ENCODE measurements at places on chromosomes 13 and 19. TPM values are rescaled to one million over a fixed set of nuclear protein-coding genes. Genes with fewer than 3 reads are reported as not detected.

DNA sequence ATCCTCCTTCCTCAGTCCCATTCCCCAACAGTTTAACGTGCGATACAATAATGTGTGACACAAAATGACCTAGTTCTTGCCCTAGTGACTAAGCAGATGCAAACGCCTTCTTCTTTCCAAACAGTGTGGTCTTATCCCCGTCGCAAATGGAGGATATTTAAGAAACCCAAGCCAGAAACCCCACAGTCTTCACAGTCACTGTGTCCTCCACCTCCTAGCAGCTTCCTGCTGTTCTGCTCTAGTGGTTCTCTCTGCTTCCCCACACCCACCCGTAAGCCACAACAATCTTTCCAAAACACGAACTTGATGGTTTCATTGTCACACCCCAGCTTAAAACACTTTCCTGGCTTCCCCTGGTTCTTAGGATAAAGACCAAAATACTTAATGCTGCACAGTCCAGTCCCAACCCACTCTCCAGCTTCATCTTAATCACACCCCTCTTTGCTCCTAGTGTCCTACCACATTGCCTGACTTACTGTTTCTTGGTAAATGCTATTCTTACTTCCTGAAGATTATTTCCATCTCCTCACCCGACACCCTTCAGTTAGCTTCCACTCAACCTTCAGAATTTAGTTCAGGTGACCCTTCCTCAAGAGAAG lies 32.3 kb downstream of the ITM2B start:
- no peak overlapping the region for H3K4me3 ChIP-seq
- peaks cover 60% of the 10 kb centered on the region for H3K36me3 ChIP-seq
- H3K27me3 ChIP-seq: no peaks in the 10 kb centered on the region
- DNase-seq: no peak
- peaks cover 15% of the 10 kb centered on the region for H3K4me1 ChIP-seq

The UBE2L5 gene
- not detected for total RNA-seq

DNA sequence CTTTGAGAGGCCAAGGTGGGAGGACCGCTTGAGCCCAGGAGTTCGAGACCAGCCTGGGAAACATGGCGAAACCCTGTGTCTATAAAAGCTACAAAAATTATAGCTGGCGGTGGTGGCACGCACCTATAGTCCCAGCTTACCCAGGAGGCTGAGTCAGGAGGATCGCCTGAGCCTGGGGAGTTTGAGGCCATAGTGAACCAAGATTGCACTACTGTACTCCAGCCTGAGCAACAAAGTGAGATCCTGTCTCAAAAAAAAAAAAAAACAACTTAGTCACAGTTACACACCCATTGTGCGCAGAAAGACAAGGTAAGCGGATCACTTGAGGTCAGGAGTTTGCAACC lies 728 bp upstream of the DENND1C start:
- DNase-seq: no peak
- peak overlapping the region; percentile 95 for H3K27ac ChIP-seq
- peak overlapping the region; percentile 98 for H3K4me3 ChIP-seq
- H3K4me1 ChIP-seq: peaks cover 39% of the 10 kb centered on the region
- no peaks in the 10 kb centered on the region for H3K27me3 ChIP-seq
- H3K36me3 ChIP-seq: peaks cover 6% of the 10 kb centered on the region

The SIGLEC11 gene
- not detected for total RNA-seq

GRCh38 chr13:85806553-85807175 lies 7.4 kb upstream of the SLITRK6 start:
- no peak for DNase-seq
- H3K4me1 ChIP-seq: no peaks in the 10 kb centered on the region
- H3K4me3 ChIP-seq: no peak overlapping the region
- H3K36me3 ChIP-seq: no peaks in the 10 kb centered on the region
- H3K27ac ChIP-seq: no peak overlapping the region

The SYNGR4 gene
- not detected for total RNA-seq

DNA sequence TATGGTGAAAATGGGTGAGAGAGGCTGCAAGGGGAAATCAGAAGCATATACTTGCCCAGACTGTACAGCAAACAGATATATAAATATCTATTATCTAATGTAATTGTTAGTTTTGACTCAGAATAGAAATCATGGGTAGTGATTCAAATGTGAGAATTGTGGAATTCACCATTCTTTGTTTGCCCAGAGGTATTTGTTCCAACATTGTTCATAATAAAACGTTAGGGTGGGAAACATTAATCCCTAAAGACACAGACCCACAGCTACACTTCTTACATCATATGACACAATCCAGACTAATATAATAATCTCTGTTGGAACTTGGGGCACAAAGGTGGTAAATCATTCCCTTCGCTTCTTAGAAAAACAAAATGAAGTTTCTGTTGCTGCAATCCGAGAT lies 646.5 kb upstream of the SLITRK6 start:
- no peak for DNase-seq
- H3K4me1 ChIP-seq: no peaks in the 10 kb centered on the region
- no peak overlapping the region for H3K27ac ChIP-seq
- no peak overlapping the region for H3K4me3 ChIP-seq

The CHAMP1 gene
- 30.6 TPM for total RNA-seq

The DIAPH3 gene
- total RNA-seq: 23.2 TPM

DNA sequence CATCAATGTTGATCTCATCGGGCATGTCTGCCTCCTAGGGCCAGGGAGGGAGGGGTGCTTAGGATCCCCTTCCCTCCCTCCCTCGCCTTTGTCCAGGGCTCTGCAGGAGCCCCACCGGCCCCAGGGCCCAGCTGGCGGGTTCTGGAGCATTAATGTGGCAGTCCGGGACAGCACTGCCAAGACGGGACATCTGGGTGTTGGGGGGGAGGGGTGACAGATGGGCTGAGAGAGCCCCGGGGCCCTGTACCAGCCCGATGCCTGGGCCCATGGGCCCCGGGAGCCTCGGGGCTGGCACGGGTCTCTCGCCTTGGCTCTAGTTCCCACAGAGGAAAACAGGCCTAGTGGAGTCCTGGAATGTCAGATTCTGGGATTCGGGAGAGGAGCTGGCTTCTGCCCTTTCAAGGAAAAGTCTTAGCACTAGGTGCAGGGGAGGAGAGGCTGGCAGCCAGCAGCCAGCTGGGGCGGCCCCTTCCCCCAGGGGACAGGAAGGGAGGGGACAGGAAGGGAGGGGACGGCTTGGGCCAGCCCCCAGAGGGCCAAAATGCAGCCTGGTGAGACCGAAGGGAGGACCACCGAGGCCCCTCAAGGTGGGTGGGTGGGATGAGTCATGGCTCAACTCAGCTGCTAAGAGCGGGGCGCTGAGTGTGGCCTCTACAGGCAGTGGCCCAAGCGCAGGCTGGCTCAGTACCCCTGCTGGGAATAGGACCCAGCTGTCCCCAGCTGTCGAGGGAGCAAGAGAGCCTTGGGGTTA lies 3.1 kb downstream of the PPP1R14A start:
- peaks cover 4% of the 10 kb centered on the region for H3K4me1 ChIP-seq
- no peak overlapping the region for H3K27ac ChIP-seq
- H3K4me3 ChIP-seq: no peak overlapping the region
- H3K36me3 ChIP-seq: no peaks in the 10 kb centered on the region

DNA sequence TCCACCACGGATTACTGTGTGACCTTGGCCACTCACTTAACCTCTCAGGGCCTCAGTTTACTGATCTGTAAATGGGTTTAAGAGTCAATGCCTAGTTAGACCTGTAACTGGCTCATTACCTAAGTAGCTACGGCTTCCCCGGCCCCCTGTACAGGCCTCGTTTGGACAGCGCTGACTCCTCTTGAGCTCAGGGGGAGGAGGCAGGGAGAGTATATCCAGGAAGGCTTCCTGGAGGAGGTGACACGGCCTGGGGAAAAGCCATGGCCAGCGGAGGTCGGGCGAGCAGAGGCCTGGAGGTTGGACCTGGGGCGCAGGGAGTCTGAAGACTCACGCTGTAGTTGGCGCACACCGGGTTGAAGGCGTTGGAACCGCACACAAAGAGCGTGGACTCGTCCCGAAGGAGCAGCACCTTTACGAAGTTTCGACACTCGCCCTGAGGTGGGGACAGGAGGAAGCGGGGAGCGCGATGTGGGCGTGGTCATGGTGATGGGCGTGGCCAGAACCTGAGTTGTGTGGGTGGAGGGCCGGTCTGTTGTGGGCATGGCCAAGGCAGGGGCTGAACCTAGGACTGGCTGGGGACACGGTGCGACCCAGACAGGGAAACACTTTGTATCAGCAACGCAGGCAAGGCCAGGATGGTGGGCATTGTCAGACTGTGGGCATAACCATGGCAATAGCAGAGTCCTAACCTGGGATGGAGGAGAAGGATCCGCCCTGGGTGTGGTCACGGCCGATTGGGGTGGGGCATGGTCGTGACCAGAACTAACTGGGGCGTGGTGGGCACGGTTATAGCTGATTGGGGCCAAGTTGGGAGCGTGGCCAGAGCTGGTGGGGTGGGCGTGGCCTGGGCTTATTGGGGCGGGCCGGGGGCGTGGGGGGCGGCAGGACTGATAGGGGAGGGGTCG lies 3.6 kb downstream of the SEMA6B start:
- H3K4me1 ChIP-seq: peaks cover 1% of the 10 kb centered on the region
- H3K36me3 ChIP-seq: no peaks in the 10 kb centered on the region
- H3K27me3 ChIP-seq: no peaks in the 10 kb centered on the region
- H3K4me3 ChIP-seq: no peak overlapping the region

The ZFP14 gene
- 5.4 TPM for total RNA-seq

The OLFM4 gene
- total RNA-seq: not detected

The MYH14 gene
- total RNA-seq: not detected

DNA sequence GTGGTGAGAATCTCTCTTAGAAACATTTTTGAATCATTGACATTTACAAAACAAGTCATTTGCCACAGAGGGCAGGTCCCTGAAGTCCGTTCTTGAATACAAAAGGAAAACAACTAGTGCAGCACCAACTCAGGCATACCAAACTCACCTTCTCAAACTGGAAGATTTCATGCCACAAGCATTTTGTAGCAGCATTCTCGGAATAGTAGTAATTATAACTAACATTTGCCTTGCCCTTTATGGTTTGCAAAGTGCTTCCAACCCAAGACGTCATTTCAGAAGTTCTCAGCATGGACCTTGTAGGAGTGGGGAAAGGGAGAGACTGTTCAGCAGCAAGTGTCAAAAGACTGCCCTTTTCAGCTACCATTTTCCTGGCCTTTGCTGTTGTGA lies 344.6 kb downstream of the RFC3 start:
- no peak overlapping the region for H3K4me3 ChIP-seq
- no peaks in the 10 kb centered on the region for H3K36me3 ChIP-seq
- peaks cover 24% of the 10 kb centered on the region for H3K27me3 ChIP-seq
- DNase-seq: no peak

DNA sequence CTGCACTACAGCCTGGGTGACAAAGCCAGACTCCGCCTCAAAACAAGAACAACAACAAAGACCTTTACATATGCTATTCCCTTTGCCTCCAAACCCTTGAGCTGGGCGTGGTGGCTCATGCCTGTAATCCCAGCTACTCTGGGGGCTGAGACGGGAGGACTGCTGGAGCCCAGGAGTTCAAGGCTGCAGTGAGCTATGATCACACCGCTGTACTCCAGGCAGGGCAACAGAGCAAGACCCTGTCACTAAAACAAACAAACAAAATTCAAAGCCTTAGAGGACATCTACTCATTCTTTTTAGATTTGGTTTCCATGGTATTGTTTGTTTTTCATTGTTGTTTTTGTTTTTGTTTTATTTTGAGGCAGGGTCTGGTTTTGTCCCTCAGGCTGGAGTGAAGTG lies 7.8 kb downstream of the ACER1 start:
- DNase-seq: no peak
- H3K27ac ChIP-seq: no peak overlapping the region
- H3K27me3 ChIP-seq: peaks cover 4% of the 10 kb centered on the region
- no peaks in the 10 kb centered on the region for H3K36me3 ChIP-seq
- no peaks in the 10 kb centered on the region for H3K4me1 ChIP-seq
- H3K4me3 ChIP-seq: no peak overlapping the region

- no peak for DNase-seq
- no peaks in the 10 kb centered on the region for H3K27me3 ChIP-seq
- peaks cover 41% of the 10 kb centered on the region for H3K4me1 ChIP-seq
- peak overlapping the region; percentile 98 for H3K4me3 ChIP-seq
- H3K27ac ChIP-seq: peak overlapping the region; percentile 97
Observed at GRCh38 chr19:1884719-1885334, 469 bp downstream of the ABHD17A start.

DNA sequence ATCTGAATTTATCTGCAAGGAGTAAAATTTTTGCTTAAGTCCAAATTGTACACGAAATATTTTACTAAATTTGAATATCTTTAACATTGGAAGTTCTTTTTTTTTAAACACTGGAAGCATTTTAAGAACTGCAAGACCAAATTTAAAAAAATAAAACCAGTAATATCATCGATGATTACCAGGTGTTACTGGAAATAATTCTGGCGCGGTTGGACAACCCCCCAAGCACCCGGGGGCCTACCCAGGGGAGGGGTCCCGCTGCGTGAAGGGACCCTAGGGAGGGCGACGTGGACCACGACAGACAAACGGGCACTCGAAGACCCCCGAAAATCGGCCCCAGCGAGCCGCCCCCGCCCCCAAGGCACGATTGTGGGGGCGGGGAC lies 12.6 kb upstream of the JSRP1 start:
- H3K27me3 ChIP-seq: no peaks in the 10 kb centered on the region
- peak overlapping the region; percentile 90 for H3K4me3 ChIP-seq
- peak overlapping the region; percentile 83 for H3K27ac ChIP-seq
- DNase-seq: no peak
- H3K36me3 ChIP-seq: peaks cover 29% of the 10 kb centered on the region

GRCh38 chr13:95193509-95194230 lies 107.6 kb downstream of the ABCC4 start:
- H3K4me3 ChIP-seq: no peak overlapping the region
- H3K4me1 ChIP-seq: peaks cover 5% of the 10 kb centered on the region
- H3K36me3 ChIP-seq: peaks cover 9% of the 10 kb centered on the region

GRCh38 chr13:50370303-50370950 lies 355.2 kb downstream of the KCNRG start:
- no peak overlapping the region for H3K4me3 ChIP-seq
- H3K27me3 ChIP-seq: peaks cover 61% of the 10 kb centered on the region
- H3K4me1 ChIP-seq: peaks cover 27% of the 10 kb centered on the region
- H3K36me3 ChIP-seq: peaks cover 2% of the 10 kb centered on the region
- no peak for DNase-seq
- H3K27ac ChIP-seq: no peak overlapping the region

The LGALS4 gene
- total RNA-seq: 0.81 TPM

- H3K27ac ChIP-seq: no peak overlapping the region
- peaks cover 8% of the 10 kb centered on the region for H3K4me1 ChIP-seq
- no peaks in the 10 kb centered on the region for H3K27me3 ChIP-seq
- peaks cover 47% of the 10 kb centered on the region for H3K36me3 ChIP-seq
Observed at GRCh38 chr13:112506046-112506445, 81.9 kb downstream of the TUBGCP3 start.

- no peak overlapping the region for H3K4me3 ChIP-seq
- H3K27ac ChIP-seq: no peak overlapping the region
- no peaks in the 10 kb centered on the region for H3K36me3 ChIP-seq
Observed at GRCh38 chr19:31612873-31613272, 263.6 kb upstream of the TSHZ3 start.

The NCCRP1 gene
- not detected for total RNA-seq

The GTF2F1 gene
- total RNA-seq: 75.5 TPM

Data from activated CD4-positive, alpha-beta memory T cell treated with anti-CD3 and anti-CD28 coated beads, Interleukin-2, amount 10 ng/mL, durations not matched to agents 7 days and 5 days (primary cell).